ENCODE measurements at places on chromosomes 2 and 18.

- no peak for DNase-seq
These were observed 531.2 kb downstream of the PIK3C3 start for GRCh38 chr18:42486271-42486670.

GRCh38 chr2:218890369-218890768 is 9.7 kb downstream of the WNT10A start:
- no peak for DNase-seq

- DNase-seq, result no peak
These were observed 27.7 kb downstream of the SNORC start for GRCh38 chr2:232897598-232898408.

GRCh38 chr2:238720232-238720672 is 127.6 kb upstream of the TWIST2 start:
- DNase-seq, result peak; percentile 19

GRCh38 chr2:107534926-107535325 is 291.8 kb upstream of the RGPD4 start:
- DNase-seq, result no peak

- DNase-seq, result no peak
These were observed 205.8 kb upstream of the SMAD2 start for GRCh38 chr18:48136051-48136826.

DNA sequence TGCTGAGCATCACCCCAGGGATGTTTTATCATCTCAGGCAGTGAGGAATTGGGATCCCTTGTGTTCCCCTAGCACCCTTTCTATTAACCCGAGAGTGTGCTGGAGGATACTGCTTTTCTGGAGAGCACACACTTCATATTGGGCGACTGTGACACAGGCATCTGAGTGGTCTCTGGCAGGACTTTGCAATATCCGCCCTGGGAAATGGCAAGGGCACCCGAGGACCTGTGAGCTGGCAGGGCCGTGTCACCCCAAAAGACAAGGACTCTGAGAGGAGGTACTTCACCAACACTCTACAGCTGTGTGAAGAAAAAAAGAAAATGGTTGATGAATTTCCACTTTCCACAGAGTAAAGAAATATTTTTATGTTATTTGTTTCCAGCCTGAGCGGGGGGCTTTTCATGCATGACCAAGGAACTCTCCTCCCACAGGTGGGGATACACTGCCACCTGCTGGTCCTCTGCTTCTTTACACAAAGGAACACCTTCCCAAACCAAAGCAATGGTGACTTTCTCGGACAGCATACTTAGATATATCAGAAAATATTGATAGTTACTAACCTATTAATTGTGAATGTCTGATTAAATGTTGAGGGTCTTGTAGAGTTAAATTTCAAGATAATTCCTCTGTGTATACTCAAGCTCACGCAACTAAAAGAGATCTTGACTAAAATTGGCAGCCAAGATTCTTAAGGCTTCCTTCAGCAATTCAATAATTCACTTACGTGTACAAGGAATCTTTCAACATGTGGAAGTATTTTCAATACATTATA is 45.9 kb upstream of the REG3G start:
- no peak for DNase-seq

- no peak for DNase-seq
These were observed 54.5 kb downstream of the SCN2A start for GRCh38 chr2:165293440-165294420.

GRCh38 chr2:95007822-95008221 is 17.7 kb upstream of the MAL start:
- no peak for DNase-seq

DNA sequence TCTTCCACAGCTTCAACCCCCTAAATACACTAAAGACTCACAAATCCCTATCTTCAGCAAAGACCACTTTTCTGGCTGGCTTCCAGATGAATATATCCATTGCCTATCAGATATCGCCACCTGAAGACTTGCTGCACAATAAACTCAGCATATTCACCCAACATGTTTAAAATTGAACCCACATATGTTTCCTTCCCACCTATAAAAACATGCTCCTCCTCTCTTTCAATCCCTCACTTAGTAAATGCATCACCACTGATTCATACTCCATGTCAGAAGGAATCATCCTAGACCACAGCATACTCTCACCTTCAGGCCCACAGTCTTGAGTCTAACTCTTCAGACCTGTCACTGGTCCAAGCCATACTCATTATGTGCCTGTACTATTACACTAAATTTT is 5.3 kb downstream of the SPC25 start:
- DNase-seq, result no peak

DNA sequence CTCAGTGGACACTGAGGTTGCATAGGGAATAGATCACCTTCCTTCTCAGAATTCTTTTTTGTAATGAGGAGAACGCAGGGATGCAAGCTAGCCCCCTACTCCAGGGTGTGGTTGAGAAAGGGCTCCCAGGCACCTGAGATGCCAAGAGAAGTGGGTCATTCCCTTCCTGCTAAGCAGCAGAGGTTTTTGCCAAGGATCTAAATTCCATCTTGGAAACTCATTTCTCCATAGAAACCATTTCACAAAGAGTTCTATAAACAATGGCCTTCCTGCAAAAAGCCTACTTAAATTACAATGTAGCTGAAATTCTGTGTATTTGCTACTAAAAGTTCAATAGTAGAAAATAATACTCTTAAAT is 3.7 kb upstream of the PPP3R1 start:
- no peak for DNase-seq

DNA sequence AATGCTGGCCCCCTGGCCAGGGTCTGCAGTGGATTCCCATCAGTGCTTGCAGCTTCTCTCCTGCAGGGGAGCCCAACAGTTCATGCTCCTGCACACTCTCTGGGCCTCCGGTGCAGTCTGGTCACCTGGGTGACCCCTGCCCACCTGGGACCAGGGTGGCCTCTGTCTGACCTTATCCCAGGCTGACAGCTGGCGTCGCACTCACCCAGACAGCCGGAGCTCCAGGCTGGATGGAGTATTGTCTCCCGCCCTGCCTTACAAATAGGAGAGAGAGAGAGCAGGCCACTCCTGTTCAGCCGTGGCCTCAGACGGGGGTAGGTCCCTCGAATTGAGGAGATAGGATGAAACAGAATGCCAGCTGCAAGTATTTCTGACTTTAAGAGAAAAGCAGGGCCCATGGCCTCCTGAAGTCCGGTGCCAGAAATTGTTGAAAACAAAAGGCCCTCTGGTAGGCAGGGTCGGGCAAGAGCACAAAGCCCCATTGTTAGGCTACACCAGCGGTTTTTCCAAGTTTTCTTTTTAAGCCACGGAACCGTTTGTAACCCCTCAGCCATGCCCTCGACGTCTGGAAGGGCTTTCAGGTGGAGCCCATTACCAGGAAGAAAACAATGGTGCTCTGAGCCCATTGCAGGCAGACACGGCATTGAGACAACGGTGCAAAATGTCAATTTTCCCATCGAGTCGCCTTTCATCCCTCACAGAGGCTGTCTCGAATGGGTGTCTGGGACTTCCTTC is 258.4 kb downstream of the BCL11A start:
- no peak for DNase-seq

GRCh38 chr2:88671786-88672427 is 19.6 kb upstream of the RPIA start:
- no peak for DNase-seq

DNA sequence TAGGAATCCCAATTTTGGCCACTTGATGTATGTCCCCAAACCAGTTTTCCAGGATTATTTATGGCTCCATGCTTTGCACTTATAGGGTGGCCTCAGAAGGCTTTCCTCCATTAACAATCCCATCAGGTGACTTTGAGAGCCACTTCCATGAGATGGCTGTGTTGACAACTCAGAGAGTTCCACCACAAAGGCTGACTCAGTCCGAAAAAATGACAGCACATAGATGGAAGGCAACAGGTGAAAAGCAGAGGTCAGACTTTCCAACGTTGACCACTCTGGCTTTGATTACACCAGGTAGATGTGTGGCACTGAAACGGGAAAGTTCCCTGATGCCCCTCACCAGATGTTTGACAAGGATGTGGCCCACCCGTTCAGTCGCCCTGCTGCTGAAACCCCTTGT is 431.4 kb upstream of the TNP1 start:
- DNase-seq, result no peak

DNA sequence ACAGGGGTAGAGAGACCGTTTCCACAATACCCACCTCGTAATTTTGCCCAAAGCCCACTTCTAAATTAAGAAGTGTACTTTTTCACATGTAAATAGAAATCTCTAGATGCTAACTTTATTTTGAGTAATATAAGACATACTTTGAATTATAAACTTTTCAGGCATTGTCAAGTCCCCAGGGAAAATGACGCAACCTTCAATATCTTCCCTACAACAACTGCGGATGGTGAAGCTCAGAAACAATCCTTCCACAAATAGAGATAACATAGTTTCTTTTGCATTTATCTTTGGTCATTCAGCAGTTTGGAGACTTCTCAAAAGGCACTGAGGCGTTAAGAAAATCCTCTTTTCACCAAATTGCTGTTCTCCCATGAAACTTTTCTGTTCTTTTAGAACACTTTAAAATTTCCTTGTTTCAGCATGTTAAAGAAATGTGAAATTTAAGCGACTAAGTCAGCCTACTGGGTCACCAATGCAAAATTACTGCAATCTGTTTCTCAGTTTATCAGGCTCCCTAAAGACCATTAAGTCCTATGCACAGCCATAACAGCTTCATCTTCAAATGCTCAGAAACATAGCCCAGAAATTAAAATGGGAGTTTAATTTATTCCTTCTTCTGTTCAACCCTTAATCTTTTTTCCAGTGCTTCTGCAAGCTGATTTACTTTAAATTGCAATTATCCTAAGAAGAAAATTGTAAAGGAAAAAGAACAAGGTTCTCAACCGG is 118.3 kb upstream of the DNAJC10 start:
- DNase-seq, result no peak

- DNase-seq, result no peak
These were observed 16.1 kb downstream of the TGIF1 start for GRCh38 chr18:3466045-3466444.

DNA sequence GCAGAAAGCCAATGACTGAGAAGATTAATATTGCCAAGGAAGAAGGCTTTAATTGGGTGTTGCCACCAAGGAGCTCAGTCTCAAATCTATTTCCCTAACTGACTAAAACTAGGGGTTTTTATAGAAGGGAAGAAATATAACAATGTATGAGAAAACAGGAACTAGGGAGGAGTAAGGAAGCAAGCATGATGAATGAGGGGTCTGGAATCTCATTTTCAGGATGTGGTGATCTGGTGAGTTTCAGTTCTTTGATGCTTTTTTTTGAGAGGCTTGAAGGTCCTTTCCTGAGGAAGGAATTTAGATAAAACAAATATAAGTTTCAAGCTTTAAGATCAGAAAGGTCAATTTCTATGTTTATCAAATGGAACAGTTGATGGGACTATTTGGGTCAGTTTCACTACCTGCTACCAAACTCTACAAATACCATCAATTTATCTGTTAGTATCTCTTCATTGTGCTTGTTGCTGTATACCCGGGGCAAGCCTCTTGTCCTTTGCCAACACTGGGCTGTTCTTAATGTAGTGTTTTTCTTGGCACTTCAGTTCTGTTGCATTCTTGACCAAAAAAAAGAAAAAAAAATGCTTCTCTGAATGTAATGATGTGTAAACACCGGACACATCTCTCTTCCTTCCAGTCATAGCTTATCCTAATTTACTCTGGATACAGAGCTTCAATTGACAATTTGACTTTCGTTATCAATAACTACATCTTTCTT is 357.0 kb downstream of the GALNT13 start:
- DNase-seq, result no peak

GRCh38 chr2:128282976-128283810 is 35.5 kb downstream of the HS6ST1 start:
- no peak for DNase-seq

DNA sequence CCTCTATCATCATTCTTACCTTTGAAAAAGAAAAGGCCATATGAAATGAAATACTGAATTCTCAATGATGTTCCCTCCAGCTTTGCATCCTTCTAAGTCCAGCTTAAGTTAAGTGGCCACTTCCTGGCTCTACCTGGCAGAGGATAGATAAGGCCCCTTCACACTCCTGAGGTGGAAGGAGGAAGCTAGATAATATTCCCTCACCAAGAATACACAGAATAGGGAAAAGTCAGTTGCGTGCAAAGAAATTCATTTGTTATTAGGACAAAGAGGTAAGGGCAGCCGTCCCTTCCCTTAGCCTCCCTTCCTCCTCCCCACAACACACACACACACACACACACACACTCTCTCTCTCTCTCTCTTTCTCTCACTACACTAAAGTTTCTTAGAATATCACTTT is 37.5 kb downstream of the OLA1 start:
- DNase-seq, result no peak

DNA sequence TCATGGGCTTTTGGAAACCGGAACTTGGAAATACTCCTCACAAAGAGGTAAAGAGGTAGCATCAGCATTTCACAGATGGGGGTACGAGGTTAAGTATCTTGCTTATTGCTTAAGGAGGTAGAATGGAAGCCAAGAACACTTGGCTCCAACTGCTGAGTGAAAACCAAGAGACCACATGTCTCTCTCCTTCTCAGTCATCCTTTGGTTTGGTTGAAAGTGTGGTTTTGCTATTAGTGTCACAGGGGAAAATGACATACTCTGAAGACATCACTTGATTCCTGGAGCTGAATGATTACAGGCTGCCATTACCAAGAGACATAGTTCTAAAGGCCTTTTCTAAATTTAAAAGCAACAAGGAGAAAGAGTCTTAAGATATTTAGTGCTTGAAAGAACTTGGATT is 41.5 kb downstream of the ANTXR1 start:
- no peak for DNase-seq

- DNase-seq, result no peak
These were observed 298.6 kb upstream of the CDH20 start for GRCh38 chr18:61034580-61034979.

Data from activated CD4-positive, alpha-beta T cell treated with anti-CD3 and anti-CD28 coated beads, Interleukin-2, amount 50 U/mL, for 4 hours (primary cell).